ENCODE measurements at places on chromosomes 5 and 9.

DNA sequence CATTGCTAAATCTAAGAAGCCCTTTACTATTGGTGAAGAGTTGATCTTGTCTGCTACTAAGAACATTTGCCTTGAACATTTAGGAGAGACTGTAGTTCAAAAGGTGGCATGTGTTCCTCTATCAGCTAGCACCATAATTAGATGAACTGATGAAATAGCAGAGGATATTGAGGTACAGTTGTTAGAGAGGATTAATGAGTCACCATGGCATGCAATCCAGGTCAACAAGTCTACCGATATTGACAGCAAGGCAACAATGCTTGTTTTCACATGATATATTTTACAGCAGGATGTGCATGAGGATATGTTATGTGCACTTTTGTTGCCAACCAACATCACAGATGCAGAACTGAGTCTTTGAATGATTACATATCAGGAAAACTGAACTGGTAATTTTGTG lies 134.3 kb upstream of the CDH9 start:
- no peak for DNase-seq

GRCh38 chr9:91914937-91915336 lies 35.1 kb downstream of the ROR2 start:
- no peak for DNase-seq

DNA sequence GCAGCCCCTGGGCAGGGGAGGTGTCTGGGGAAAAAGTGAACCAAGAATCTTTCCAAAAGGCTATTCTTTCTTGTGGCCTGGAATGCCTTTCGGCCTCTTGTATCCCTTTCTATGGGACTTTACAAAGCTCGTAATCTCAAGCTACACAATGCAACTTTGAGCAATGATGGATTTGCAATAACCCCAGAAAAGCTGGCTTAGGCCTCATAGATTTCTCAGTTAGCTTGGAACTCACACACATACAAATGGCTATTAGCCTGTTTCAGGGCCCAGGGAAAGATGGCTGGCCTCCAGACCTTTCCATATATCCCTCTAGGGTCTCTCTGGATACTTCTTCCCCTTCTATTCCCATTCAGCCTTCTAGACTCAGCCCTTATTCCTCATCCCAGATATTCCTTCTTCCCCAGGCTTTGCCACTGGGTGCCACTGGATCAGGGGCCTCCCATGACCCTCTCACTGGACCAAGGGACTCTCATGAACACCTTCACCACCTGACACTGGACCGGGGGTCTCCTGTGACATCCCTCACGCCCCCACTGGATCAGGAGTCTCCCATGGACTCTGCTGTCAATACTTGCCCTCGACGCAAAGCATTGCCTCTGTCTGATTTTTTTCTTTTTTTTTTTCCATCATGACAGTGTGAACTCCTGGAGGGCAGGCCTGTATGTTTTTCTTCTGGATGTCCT lies 59.5 kb downstream of the RAD23B start:
- DNase-seq: no peak

DNA sequence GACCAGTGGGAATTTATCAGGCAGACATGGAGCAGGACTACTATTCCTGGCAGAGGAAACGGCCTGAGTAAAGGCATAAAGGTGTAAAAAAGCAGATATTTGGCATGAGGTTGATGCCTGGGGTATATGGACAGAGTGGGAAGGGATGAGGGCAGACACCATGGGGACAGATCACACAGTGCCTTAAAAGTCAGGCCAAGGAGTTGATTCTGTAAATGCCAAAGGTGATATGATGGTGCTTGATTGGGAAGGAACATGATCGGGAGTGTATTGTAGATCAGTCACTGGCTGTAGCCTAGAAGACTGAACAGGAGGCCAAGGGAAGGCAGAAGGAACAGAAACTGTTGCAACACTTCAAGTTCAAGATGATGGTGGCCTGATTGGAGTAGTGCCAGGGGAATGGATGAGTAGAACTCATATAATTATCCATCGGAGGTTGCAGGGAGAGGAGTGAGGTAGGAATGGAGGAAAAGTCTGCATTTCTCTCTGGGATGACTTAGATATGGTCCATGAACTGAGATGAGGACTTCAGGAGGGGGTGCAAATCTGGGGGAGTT lies 594.3 kb upstream of the KLF4 start:
- DNase-seq: no peak

DNA sequence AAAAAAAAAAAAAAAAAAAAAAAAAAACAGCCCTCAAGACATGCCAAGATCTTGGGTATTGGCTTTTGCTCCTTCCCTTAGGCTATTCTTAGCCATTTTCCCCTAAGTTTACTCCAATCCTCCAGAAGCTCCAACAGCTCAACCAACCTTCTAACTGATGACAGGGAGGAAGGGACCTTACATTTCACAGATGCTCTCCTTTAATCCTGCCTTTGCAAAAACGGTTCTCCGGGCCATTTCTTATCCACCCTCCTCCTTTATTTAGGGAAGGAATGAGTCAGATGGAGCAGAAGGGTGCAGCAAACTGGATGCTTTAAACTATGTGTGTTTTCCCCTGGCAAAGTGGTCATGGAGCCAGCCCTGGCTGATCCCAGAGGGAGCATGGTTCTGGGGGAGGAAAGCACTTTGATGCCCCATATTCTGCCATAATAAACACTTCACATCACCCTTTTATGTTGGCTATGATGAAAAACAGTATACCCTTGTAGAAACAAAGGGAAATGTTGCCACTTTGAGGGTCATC lies 369.4 kb upstream of the DMAC1 start:
- DNase-seq: no peak

- no peak for DNase-seq
Measured at GRCh38 chr5:71948206-71948605, 159.1 kb upstream of the MAP1B start.

- DNase-seq: no peak
Measured at GRCh38 chr5:6759401-6759800, 46.2 kb downstream of the TENT4A start.

Measured in stimulated activated CD8-positive, alpha-beta memory T cell treated with anti-CD3 and anti-CD28 coated beads, Interleukin-7, amount 100 ng/mL, for 1 hour (primary cell).